H9 (cell line): ENCODE measurements at places on chromosomes 16 and 17. TPM values are rescaled to one million over a fixed set of nuclear protein-coding genes. Genes with fewer than 3 reads are reported as not detected.

The ZG16 gene
- total RNA-seq, result not detected in 2 replicates

The RAB11FIP4 gene
- total RNA-seq, result 25.7 and 26.1 TPM in 2 replicates

The CXCL16 gene
- 4.2 and 4.5 TPM in 2 replicates for total RNA-seq

The FBXW10B gene
- not detected in 2 replicates for total RNA-seq

DNA sequence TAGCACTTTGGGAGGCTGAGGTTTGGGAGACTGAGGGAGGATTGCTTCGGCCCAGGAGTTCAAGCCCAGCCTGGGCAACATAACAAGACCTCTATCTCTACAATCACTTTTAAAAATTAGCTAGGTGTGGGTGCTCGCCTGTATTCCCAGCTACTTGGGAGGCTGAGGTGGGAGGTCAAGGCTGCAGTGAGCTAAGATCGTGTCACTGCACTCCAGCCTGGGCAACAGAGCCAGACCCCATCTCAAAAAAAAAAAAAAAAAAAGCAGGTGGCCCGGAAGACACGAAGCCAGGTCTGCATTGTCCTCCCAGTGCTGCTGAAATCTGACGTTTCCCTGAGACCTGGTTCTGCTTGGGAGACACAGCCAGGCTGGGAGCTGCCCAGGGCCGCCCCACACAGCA is 18.8 kb upstream of the TIMP2 start:
- DNase-seq, result no peak
- H3K4me1 ChIP-seq, result no peaks in the 10 kb centered on the region
- H3K4me3 ChIP-seq, result no peak overlapping the region
- H3K27ac ChIP-seq, result no peak overlapping the region
- H3K36me3 ChIP-seq, result no peaks in the 10 kb centered on the region

- H3K36me3 ChIP-seq, result no peaks in the 10 kb centered on the region
- H3K27me3 ChIP-seq, result no peaks in the 10 kb centered on the region
- H3K4me1 ChIP-seq, result peaks cover 19% of the 10 kb centered on the region; the same call in 1 of the 2 replicates
- peak; percentile 71 for DNase-seq
These were observed 1.9 kb downstream of the CLEC16A start for GRCh38 chr16:10946308-10946707.

GRCh38 chr16:13186813-13187212 is 285.4 kb downstream of the SHISA9 start:
- no peaks in the 10 kb centered on the region; the same call in 1 of the 2 replicates for H3K4me1 ChIP-seq
- no peaks in the 10 kb centered on the region for H3K36me3 ChIP-seq
- no peak overlapping the region for H3K4me3 ChIP-seq
- H3K27me3 ChIP-seq, result no peaks in the 10 kb centered on the region
- DNase-seq, result peak; percentile 39

DNA sequence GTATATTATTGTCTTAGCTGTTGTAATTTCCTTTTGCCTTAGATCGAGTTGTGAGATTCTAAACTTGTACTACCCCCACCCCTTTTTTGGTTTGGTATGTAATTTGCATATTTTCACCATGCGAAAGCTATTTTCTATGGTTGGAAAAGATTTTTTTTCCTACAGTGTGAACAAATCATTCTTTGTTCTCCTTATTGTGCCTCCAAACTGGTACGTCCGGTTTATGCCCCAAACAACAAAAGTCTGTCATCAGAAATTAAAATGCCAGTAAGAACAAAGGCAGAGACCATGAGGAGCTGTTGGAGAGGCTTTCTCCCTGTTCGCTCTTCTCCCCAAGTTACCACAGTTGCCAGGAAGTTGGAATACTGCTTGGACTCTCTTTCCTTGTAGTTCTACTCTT is 66.1 kb downstream of the BCAS3 start:
- DNase-seq, result no peak
- peak overlapping the region; percentile 39; the same call in 2 of the 3 replicates for H3K4me3 ChIP-seq
- peaks cover 2% of the 10 kb centered on the region; the same call in 1 of the 2 replicates for H3K4me1 ChIP-seq
- H3K27me3 ChIP-seq, result no peaks in the 10 kb centered on the region
- H3K36me3 ChIP-seq, result 0 out of 2 replicates have a peak, but pooled peaks cover 6% of the 10 kb centered on the region
- peak overlapping the region; percentile 33 for H3K27ac ChIP-seq

GRCh38 chr16:57866529-57866918 is 64.2 kb upstream of the KIFC3 start:
- DNase-seq, result no peak
- H3K36me3 ChIP-seq, result no peaks in the 10 kb centered on the region
- no peak overlapping the region for H3K27ac ChIP-seq
- no peaks in the 10 kb centered on the region; the same call in none of the 2 replicates for H3K4me1 ChIP-seq
- H3K4me3 ChIP-seq, result no peak overlapping the region

- H3K27me3 ChIP-seq, result no peaks in the 10 kb centered on the region
- no peak for DNase-seq
- H3K36me3 ChIP-seq, result no peaks in the 10 kb centered on the region
- no peak overlapping the region for H3K4me3 ChIP-seq
- no peak overlapping the region for H3K27ac ChIP-seq
These were observed 50.3 kb downstream of the SLC39A11 start for GRCh38 chr17:73042225-73042624.

GRCh38 chr17:28368915-28369683 is 1.0 kb downstream of the VTN start:
- no peak overlapping the region for H3K27ac ChIP-seq
- H3K36me3 ChIP-seq, result no peaks in the 10 kb centered on the region
- peaks cover 2% of the 10 kb centered on the region; the same call in 1 of the 2 replicates for H3K4me1 ChIP-seq
- peaks cover 12% of the 10 kb centered on the region; the same call in 1 of the 2 replicates for H3K27me3 ChIP-seq

DNA sequence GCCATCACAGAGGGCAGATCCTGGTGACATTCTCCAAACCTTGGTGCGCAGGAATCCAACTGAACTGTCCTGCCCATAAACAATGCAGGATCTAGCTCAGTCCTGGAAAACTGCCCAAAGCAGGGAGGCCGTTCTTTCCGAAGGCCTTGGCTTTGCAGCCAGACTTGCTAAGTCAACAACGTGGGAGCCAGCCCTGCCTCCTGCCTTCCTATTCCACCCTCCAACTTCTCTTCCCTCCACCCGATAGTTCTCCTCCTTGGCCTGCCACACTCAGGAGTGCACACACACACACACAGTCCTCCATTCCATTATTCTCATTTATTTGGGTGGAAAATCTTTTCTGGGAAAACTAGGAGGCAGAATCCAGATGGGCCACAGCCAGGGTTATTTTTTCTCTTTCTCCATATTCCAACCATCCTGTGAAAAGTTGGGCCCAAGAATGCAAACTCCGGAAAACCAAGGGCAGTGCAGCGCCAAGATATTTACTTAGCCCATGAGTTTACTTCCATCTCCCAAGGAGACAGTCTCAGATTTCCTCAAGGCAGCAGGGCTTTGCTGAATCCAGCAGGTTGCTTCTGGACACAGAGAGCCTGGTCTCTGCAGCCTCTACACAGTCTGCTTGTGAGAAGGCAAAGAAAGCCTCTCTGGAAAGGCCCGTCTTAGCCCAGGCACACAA is 15.8 kb downstream of the COPRS start:
- H3K27me3 ChIP-seq, result no peaks in the 10 kb centered on the region; the same call in 1 of the 2 replicates
- no peak for DNase-seq
- H3K4me1 ChIP-seq, result no peaks in the 10 kb centered on the region
- no peaks in the 10 kb centered on the region for H3K36me3 ChIP-seq
- H3K27ac ChIP-seq, result no peak overlapping the region

GRCh38 chr17:78645421-78646295 is 68.5 kb upstream of the DNAH17 start:
- H3K4me3 ChIP-seq, result no peak overlapping the region
- no peaks in the 10 kb centered on the region; the same call in 1 of the 2 replicates for H3K27me3 ChIP-seq
- H3K36me3 ChIP-seq, result no peaks in the 10 kb centered on the region
- H3K27ac ChIP-seq, result no peak overlapping the region

DNA sequence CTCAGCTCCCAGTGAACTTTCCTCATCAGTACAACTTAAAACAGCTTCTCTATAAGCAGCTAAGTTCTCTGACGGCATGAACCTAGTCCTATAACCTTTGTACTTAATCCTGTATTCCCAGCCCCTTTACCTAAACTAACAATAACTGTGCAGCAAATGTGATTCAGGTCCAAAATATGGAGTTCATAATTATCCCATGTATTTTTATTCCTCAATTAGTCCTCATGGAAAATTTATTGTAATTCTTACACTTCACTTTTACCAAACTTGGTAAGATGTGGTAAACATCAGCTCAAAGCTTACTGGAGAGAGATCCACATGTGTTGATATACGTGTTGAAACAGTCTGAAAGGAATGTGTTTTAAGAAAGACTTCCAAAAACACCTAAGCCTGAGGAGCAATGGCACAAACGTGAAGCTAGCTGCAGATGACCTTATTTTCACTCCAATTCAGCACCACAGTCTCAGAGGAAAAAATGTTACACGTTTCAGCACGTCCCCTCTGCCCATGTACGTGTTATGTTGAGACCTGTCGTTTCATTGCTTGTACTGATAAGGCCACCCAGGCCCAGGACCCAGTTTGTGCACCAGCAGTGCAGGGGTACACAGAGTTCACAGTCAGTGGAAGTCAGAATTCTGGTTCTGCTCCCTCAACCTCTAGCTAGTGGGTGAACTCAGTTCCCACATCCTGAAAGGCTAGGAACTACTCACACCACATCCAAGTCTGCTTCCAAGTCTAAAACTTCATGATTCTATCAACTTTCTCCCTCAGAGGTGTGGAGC is 7.1 kb downstream of the USP31 start:
- no peaks in the 10 kb centered on the region for H3K27me3 ChIP-seq
- no peak overlapping the region for H3K27ac ChIP-seq
- H3K36me3 ChIP-seq, result no peaks in the 10 kb centered on the region
- DNase-seq, result no peak

DNA sequence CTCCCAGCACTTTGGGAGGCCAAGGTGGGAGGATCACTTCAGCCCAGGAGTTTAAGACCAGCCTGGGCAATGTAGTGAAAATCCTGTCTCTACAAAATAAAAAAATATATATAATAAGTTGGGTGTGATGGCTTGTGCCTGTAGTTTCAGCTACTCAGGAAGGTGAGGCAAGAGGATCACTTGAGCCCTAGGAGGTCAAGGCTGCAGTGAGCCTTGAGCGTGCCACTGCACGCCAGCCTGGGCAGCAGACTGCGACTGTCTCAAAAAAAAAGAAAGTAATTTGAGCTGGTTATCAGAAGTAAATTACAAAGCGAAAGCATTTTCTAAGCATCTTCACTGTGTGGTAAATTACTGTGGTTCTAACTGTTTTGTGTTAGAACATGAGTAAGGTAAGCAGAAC is 66.2 kb downstream of the NQO1 start:
- H3K4me1 ChIP-seq, result no peaks in the 10 kb centered on the region
- no peak overlapping the region for H3K27ac ChIP-seq
- H3K4me3 ChIP-seq, result no peak overlapping the region
- no peaks in the 10 kb centered on the region for H3K27me3 ChIP-seq
- H3K36me3 ChIP-seq, result peaks cover 48% of the 10 kb centered on the region
- no peak for DNase-seq

- no peak overlapping the region for H3K4me3 ChIP-seq
- H3K27ac ChIP-seq, result no peak overlapping the region
- H3K27me3 ChIP-seq, result no peaks in the 10 kb centered on the region
- H3K36me3 ChIP-seq, result no peaks in the 10 kb centered on the region
These were observed 59.6 kb downstream of the GSG1L start for GRCh38 chr16:28003923-28004322.

- H3K27ac ChIP-seq, result no peak overlapping the region
- H3K4me1 ChIP-seq, result no peaks in the 10 kb centered on the region
- no peak overlapping the region for H3K4me3 ChIP-seq
- no peaks in the 10 kb centered on the region for H3K36me3 ChIP-seq
- no peaks in the 10 kb centered on the region for H3K27me3 ChIP-seq
These were observed 51.6 kb upstream of the KSR1 start for GRCh38 chr17:27404676-27405075.

GRCh38 chr17:82450357-82451106 is at the start of gene CYBC1:
Gene CYBC1 (minus strand): TSS chr17:82450752. CDS start chr17:82449254, 1,498 bp downstream.
- DNase-seq, result peak; percentile 96
- H3K27me3 ChIP-seq, result no peaks in the 10 kb centered on the region
- H3K27ac ChIP-seq, result no peak within 1 kb of the TSS
- H3K36me3 ChIP-seq, result peaks cover 7% of the 10 kb centered on the region; the same call in 2 of the 3 replicates

DNA sequence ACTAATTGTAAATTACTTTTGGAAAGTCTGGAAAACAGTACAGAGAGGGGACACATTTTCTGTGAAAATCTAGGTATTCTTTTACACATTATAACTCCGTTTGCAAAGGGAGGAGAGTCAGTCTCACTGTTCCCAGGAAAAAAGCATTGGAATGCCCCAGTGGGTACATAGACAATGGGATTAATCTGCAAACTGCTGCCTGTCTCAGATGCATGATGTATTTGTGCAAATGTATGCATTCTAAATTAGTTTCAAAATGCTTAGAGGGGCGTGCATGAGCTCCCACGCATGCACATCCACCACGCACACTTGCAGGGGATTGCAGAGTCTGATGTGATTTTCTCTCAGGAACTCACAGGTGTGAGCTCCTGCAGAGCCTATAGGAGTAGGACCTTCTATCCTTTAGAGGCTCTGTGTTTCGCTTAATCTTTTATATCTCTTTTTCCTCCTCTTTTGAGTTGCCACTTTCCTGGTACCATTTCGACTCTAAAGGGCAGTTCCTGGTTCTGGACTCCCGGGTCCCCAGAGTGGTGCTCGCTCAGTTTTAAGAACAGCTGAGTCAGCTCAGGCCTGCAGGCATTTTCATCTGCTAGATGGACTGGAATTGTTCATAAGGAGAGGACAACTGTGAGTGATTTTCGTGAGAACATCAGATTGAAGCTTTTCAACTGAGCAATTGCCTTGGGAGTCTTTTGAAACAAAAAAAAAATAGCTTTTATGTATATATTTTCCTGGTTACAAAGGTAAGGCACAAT is 1.1 kb downstream of the BCO1 start:
- peak overlapping the region; percentile 54 for H3K4me3 ChIP-seq
- DNase-seq, result no peak
- H3K4me1 ChIP-seq, result no peaks in the 10 kb centered on the region; the same call in 1 of the 2 replicates
- H3K27me3 ChIP-seq, result no peaks in the 10 kb centered on the region
